ENCODE measurements at places on chromosomes 5 and 9.

- DNase-seq = no peak
These were observed 59.5 kb downstream of the ZNF366 start for GRCh38 chr5:72447751-72448150.

DNA sequence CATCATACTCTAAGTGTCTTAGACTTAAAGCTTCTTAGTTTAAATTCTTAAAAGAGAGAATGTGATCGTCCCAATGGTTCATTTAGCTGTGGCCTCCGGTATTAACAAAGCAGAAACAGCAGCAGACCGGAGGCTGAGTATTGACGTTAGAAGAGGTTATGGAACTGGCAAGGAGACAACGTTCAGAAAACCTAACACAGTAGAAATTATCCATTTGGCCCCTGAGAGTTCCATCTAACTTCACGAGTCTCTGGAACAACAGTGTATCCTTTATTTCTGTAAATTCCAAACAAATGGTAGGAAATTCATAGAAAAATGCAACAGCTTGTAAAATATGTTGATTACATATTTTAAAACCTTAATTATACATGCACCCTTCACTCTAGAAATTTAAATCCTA, 107.3 kb upstream of the PTGER4 start:
- no peak for DNase-seq

- no peak for DNase-seq
These were observed 746.3 kb upstream of the RIOK2 start for GRCh38 chr5:97929383-97929782.

DNA sequence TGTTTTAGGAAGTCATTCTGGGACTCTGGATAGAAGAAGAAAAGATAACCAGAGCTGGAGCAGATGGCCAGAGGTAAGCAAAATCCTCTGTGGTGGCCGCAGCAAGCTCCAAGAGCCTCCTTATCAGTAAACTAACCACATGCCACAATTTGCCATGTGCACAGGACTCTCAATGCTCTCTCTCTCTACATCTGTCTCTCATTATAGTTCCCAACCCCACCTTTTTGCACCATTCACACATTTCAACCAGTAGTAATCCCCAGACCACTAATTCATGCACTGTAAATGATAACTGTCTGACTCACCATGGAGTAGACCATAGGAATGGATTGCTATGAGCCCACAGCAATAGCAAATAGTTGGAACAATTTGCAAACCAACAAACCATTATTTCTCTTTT, 526.1 kb downstream of the TLR4 start:
- no peak for DNase-seq

- DNase-seq = no peak
These were observed 29.6 kb downstream of the IL9 start for GRCh38 chr5:135866016-135866415.

GRCh38 chr5:169607882-169608281, 24.3 kb downstream of the SPDL1 start:
- no peak for DNase-seq

GRCh38 chr5:19498852-19499251, 489.1 kb downstream of the CDH18 start:
- DNase-seq = no peak

Data from posterior cingulate gyrus (tissue), 11 donors.